ENCODE measurements at places on chromosomes 12 and 14.

DNA sequence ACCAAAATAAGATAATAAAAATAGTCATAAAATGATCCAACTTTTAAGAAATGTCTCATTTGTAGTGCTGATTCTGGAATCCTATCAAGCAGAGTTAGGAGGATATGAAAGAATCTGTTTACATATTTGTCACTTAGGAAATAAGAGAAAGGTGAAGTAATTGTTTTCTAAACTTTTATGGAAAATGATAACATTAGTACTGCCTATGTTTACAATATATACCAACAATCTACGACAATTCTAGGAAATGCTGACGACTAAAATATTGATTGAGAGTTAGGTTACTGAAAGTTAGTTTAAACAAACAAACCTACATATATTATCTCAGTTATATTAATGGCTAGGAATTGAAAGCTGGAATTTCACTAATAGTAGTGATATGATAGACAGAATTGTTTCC is 18.0 kb downstream of the TSPAN19 start:
- no peak for DNase-seq

GRCh38 chr12:104896146-104896545 is 61.9 kb downstream of the SLC41A2 start:
- DNase-seq = no peak

- no peak for DNase-seq
These were observed 14.5 kb upstream of the FLVCR2 start for GRCh38 chr14:75563931-75564330.

DNA sequence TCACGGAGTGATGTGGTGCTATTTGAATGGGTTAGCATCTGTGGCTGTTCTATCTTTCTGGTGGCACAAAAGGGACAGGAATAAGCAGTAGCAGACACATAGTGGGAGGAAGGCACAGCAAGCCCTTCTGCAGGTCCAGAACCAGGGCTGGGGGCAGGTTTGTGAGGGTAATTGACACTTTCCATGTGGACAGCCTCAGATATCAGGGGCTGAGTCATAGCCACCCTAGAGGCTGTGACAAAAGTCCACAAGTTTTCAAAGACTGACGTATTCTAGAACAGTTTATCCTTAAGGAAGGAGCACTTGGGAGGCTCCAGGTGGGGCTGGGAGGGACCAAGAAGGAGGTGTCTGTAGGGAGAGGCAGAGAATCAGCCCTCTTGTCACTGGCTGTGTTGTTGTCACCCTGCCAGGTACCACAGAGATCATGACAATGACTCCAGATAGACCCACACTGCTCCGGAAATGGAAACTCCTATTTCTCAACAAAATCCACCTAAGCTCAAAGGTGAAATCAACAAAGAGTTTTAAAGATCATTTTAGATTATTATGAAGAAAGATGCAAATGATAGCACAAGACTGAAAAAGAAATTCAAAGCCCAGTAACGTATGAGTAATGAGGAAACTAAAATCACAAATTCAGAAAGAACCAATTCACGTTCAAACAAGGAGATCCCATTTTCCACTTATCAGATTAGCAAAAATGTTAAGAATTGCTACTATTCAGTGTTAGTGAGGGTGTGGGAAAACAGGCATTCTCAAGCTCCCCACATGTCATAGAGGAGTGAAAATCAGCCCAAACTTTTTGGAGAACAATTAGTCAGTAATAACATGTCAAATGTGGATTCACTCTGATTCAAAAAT is 48.3 kb downstream of the NFKBIA start:
- DNase-seq = no peak

GRCh38 chr12:50081096-50081808 is 3.9 kb upstream of the SMARCD1 start:
- DNase-seq = peak; percentile 50

- DNase-seq = no peak
These were observed 14.7 kb downstream of the PEBP1 start for GRCh38 chr12:118150625-118151024.

DNA sequence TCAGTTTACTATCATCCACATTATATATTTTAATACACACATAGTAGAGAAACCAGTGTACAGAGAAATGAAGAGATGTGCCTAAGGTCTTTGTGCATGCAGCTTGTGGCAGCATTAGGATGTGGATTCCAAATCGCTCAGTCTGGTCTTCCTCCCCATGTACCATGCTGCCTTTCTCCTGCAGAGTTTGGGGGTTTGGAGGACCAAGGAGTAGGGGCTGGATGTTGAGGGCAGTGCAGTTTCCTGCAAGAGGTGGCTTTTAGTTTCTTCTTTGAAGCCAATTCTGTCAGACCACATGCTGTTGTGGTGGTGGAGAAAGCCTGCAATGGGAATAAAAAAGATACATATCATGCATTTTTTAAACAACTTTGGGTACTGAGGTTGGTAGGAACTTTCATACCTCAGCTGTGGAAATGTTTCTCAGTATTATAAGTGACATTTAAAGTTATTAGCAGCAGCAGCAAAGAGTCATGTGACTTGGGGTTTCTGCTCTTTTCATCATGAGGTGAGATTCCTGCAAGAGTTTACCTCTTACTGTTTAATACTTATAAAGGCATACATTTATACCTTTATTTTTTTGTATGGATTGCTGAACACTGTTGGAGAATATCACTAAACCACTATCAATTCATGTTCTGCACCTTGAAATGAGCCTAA is 34.4 kb downstream of the TESPA1 start:
- no peak for DNase-seq

- no peak for DNase-seq
These were observed 64.2 kb downstream of the LGR5 start for GRCh38 chr12:71503579-71504391.

DNA sequence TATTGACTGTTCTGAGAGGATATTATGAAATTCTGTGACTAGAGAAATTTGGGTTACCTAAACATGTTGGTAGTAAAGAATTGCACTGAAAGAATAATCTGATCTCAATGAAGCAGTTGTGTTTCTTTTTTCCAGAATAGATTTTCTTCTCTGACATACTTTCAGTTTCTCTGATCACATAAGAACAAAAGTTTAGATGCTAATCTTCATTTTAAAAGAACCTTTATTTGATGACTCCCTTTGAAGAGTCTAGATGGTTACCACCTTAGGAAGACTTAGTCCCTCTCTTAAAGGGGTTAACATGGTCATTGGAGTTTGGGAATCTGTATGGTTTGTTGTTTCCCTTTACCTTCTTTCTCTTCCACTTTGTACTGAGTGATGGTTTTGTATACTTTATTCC is 58.6 kb downstream of the MON2 start:
- DNase-seq = no peak

DNA sequence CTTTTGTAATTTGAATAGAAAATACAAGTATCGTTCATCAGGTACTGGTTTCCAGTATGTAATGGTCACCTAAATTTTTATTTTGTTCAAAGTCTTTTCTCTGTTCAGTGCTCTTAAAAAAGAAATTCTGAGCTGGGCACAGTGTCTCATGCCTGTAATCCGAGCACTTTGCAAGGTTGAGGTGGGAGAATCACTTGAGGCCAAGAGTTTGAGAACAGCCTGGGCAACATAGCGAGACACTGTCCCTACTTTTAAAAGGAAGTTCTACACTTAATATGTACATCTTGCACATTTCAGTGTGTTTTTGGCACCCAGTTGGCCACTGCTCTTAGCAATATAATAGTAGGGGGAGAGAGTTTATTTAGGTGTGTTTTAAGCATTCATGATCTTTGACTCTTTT is 27.9 kb downstream of the PCNX1 start:
- DNase-seq = no peak

GRCh38 chr12:50764286-50765094 is 589 bp downstream of the ATF1 start:
- DNase-seq = no peak

- DNase-seq = no peak
These were observed 1.3 kb downstream of the CD4 start for GRCh38 chr12:6790496-6791150.

DNA sequence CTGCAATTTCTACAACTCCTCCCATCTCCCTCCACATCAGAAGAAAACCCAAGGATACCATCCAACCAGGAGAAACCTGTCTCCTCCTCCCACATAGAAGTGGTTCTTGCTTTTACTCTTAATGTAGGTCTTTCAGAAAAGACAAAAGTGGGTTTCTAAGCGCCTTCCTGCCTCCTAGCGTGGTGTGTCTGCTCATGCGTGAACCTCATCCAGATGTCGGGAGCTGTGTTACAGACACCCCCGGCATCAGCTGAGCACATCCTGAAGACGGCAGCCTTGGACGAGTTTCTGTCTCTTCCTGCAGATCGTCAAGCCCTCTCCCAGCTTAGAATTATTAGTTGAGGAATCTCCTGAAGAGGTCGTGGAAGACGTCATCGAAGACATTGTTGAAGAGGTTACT is 9.5 kb downstream of the LRRC43 start:
- DNase-seq = no peak

GRCh38 chr12:11729008-11729407 is 79.5 kb downstream of the ETV6 start:
- no peak for DNase-seq

- peak; percentile 50 for DNase-seq
These were observed 65.0 kb downstream of the CHGA start for GRCh38 chr14:92987713-92988510.

- no peak for DNase-seq
These were observed 322.9 kb downstream of the DAD1 start for GRCh38 chr14:22266142-22266442.

GRCh38 chr12:28089338-28089737 is 100.9 kb upstream of the CCDC91 start:
- DNase-seq = no peak

DNA sequence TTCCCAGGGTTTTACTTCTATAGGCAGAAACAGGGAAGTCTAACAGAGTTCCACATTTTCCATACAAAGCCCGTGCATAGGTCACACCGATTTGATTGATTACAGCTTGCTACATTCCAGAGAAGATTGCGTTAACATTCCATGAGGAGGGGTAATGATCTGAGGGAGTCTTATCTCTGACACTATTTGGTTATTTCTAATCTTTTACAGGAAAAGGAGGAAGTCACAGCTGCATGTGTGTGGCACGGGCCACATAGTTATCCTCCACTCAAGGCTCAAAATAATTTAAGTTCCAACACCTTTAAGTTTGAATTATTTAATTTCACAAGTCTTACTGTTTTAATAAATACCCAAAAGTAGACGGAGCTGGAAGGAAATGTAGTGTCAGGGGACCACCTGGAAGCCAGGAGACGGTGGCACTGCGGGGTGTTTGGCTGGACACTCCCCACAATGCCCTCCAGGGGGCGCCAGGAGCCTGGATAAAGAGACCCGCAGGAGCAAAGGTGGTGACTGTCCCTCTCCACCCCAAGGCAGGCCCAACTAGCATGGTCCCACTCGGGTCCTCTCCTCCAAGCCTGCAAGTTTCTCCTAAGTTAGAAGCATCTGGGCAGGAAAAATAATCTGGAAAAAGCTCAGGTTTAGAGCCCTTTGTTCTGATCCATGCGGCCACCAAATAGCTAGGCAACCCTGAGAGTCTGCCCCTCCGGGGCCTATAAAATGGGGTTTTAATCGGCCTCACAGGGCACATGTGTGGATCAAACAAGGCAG is 20.2 kb downstream of the KRT8 start:
- peak; percentile 75 for DNase-seq

GRCh38 chr12:118370601-118371000 is 2.1 kb downstream of the TAOK3 start:
- DNase-seq = no peak

GRCh38 chr12:130803702-130804101 is 35.3 kb downstream of the STX2 start:
- no peak for DNase-seq

- DNase-seq = no peak
These were observed 51.1 kb downstream of the GAS2L3 start for GRCh38 chr12:100624571-100624970.

DNA sequence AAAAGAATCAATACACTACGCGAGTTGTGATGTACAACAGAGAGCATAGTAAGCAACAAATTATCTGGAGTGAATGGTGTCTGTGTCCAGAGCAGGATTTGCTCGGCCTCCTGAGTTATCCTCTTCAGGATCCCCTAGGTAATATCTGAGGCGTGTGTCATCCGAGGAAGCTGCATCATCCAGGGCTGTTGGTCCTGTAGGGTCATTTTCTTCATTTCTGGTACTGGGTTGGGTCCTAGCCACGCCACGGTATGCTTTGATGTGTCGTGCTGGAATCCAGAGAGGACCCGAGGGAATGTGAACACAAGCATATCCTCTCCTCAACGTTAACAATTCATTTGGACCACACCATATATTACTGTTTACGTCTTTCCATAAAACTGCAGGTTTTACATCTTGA is 19.0 kb upstream of the CLEC4E start:
- no peak for DNase-seq

DNA sequence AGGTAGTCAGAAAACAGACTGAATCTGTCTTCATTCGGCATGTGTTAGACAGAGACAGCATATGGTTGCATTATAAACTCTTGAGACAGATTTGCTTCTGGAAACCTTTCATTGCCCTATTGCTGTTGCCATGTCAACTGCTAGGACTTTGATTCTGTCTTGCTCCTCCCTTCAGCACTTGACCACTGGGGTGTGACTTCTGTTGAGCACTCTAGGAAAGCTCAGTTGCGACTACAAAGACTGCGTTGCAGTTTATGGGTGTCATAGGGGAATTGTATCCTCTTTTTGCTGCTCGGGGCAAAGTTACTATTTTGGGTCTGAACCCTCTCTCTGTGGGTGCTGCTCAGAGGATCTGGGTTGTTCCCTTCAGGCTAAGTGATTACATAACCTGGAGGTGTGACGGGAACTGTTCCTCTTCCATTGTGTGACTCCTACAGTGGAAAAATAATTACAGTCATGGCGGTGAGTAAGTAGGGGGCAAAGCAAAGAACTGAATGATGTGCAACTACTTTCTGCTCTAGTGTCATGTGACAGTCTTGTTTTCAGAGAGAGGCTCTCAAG is 44.3 kb upstream of the TRIM9 start:
- no peak for DNase-seq

DNA sequence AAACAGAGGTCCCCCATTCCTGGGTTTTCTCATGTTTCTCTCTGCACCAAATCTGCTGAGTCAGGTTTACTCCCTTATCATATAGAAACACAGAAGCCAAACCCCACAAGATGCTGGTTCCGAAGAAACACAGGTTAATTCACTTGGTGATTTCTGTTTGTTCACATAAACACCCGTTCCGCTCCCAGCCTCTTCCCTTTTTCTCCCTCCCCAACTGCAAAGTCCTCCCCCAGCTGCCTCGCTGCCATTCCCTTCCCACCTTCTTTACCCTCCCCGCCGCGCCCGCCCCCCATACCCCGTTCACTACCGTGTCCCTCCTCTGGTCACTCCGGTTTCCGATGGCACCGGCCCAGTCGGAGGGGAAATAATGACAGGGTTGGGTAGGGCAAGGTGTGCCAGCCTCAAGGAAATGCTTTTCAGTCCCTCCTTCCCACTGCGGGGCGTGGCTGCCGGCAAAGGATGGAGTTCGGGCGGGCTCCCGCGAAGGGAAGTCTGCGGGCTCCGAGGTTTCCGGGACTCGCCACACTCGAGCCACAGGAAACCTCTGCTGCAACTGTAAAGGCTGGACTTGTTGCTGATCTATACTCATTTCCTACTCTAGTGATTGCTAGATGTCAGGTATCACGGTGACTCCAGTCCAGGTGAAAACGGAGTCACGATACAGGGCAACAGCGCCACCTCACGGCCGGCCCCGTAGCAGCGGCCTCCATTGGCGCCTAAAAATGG is at the start of gene STYK1:
STYK1 (minus strand) TSS at position 394 of the 726 bp plus-strand sequence. CDS start 39,434 bp downstream, outside the sequence.
- DNase-seq = peak; percentile 21
